ENCODE measurements at places on chromosomes 1 and 21.

GRCh38 chr1:67721650-67722291 is 36.8 kb downstream of the GADD45A start:
- DNase-seq = no peak

DNA sequence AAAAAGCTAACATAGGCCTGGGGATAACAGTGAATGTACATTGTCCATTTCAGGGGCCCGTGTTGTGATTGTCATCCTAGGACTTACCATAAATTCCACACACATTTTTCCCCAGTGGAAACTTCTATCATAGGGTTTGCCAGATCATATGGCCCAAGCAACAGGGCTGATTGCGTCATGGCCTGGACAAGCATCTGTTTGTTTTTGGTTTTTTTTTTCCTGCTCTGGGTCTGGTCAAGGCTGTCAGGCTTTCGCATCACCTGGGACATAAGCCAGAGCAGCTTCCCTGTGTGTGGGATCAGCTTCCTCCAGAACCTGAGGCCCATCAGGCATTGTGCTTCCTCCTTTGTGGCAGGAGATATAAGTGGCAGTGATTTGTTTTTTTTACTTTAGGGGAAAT is 598.5 kb upstream of the USP24 start:
- no peak for DNase-seq

GRCh38 chr1:1058921-1059493 is 15.1 kb downstream of the RNF223 start:
- peak; percentile 57 for DNase-seq

- DNase-seq = no peak
Measured at GRCh38 chr1:11891433-11892186, 32.9 kb upstream of the NPPB start.

DNA sequence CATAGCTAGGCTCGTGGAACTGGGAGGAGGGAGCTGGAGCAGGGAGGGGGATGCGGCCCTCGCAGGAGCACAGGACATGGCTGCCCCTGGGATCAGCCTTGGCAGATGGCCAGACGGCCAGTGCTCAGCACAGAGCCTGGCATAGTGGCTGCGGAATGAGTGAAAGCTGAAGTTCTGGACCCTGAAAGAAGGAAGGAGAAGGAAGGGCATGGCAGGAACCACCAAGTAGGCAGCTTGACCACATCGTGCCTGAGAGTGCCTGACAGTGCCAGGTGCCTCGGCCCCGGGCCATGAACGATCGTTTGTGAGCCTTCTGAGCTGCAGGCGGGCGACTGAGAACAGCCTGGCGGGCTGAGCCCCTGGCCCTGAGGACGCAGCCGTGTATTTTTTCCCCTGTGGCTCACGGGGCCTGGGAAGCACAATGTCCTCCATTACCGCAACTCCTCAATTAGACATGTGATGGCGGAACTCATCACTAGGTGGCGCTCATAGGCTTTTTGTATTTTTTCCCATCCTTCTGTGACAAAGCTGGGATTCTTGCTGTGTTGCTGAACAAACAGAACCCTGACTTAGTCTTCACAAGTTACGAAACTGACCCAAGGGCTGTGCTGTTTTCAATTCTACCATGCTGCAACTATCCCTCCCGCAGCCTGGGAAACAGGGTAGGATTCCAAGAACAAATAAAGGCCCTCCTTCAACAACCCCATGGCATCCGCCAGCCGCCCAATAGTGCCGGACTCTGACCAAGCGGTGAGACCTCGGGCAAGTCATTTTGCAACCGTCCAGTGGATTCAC is 29.9 kb upstream of the TMEM61 start:
- DNase-seq = peak; percentile 65

GRCh38 chr1:26618561-26618960 is 77.3 kb upstream of the ARID1A start:
- DNase-seq = no peak

GRCh38 chr1:17304826-17305175 is 3.2 kb upstream of the PADI4 start:
- DNase-seq = no peak

GRCh38 chr1:221557013-221557412 is 184.9 kb downstream of the DUSP10 start:
- DNase-seq = no peak

DNA sequence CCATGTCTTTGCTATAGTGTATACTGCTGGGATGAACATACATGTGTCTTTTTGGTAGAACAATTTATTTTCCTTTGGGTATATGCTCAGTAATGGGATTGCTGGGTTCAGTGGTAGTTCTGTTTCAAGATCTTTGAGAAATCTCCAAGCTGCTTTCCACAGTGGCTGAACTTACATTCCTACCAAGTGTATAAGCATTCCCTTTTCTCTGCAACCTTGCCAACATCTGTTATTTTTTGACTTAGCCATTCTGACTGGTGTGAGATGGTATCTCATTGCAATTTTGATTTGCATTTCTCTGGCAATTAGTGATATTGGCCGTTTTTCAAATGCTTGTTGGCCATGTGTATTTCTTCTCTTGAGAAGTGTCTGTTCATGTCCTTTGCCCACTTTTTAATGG is 37.5 kb upstream of the ANGPTL1 start:
- no peak for DNase-seq
